ENCODE measurements at places on chromosomes 5 and 9.
A peak's percentile ranks its signal among the peaks of the same experiment; 100 is the strongest.

- no peak for DNase-seq
Measured at GRCh38 chr9:5714501-5715401, 85.8 kb downstream of the RIC1 start.

DNA sequence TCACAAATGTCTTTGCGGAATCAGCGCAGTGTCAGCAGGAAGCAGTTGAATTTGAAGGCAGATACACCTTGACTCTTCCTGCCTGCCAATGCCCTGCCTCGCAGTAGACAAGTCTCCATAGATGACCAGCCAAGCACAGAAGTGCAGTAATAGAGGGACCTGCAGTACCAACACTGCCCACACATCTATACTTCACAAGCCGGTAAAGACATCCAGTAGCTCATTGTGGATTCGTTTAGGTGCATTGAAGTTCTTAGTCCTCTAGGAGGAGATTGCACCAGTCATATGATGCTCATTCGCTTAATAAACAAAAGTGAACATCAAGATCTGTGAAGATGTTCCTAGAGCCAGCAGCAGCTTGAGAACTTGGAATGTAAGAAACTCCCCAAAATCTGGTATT, 7.1 kb upstream of the IFNA2 start:
- DNase-seq: no peak

DNA sequence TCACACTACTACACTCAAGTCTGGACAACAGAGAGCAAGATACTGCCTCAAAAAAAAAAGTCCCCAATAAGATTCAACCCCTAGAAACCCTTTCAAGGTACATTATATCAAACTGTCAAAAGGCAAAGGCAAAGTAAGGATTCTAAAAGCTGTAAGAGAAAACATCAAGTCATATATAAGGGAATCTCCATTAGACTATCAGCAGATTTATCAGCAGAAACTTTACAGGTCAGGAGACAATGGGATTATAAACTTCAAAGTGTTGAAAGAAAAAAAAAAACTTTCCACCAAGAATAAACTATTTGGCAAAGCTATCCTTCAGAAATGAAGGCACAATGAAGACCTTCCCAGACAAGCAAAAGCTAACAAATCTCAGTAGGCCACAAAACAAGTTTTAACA, 63.5 kb upstream of the DMRT1 start:
- no peak for DNase-seq

DNA sequence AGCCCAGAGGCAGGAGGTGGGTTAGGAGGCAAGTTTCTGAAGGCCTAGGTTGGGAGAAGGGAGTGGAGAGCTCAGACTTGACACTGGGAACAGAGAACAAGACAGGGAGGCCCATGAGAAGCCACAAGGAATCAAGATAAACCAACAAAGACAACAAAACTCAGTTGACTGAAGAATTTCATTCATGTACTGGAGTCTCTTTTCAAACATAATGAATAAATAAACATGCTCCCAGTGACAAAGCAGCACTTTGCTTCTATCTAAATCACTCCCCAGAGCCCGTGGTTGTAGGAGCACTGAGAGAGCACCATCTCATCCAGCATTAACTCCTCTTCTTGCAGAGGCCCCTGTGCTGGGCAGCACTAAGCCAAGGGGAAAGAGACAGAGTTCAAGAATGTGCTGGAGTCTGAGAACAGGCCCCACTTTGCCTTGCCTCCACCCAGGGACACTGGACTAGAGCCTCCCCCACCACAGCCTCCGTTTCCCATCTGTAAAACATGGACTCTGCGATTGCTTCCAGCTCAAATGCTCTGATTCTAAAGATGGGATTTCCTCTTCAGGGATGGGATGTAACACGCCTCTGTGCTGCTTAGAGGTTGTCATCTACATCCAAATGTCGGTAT, 282.0 kb downstream of the SPOCK1 start:
- DNase-seq: no peak

GRCh38 chr9:92716557-92716956, 46.6 kb upstream of the IPPK start:
- DNase-seq: no peak

DNA sequence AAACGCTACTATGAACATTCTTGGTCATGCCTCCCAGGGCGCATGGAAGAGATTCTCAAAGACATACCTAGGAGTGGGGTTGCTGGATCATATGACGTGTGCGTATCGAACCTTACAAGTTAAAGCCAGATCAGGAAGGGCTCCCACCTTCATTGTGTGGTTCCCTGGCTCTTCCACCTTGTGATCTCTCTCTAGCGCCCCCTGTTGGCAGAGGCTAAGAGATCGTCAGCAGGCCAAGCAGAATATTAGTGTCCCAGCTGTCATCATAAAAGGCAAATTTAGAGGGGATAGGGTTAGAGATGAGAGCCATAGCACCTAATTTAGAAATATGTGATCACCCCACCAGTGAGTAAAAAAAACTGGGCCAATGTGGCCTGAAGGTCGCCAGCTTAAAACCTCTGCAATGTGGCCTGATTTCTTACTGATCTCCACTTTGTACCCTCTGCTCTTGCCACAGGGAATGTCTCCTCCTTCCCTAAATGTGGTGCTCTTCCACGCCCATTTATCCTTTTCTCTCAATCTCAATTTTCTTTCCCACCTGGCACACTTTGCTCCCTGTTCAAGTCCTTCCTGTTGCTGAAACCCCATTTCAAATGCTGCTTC, 91.7 kb upstream of the SHB start:
- no peak for DNase-seq

GRCh38 chr5:9557696-9558095, 11.8 kb upstream of the SEMA5A start:
- no peak for DNase-seq

GRCh38 chr9:138074516-138074915, 196.9 kb downstream of the CACNA1B start:
- DNase-seq: no peak

- DNase-seq: no peak
Measured at GRCh38 chr9:108374626-108375025, 481.2 kb downstream of the ACTL7B start.

DNA sequence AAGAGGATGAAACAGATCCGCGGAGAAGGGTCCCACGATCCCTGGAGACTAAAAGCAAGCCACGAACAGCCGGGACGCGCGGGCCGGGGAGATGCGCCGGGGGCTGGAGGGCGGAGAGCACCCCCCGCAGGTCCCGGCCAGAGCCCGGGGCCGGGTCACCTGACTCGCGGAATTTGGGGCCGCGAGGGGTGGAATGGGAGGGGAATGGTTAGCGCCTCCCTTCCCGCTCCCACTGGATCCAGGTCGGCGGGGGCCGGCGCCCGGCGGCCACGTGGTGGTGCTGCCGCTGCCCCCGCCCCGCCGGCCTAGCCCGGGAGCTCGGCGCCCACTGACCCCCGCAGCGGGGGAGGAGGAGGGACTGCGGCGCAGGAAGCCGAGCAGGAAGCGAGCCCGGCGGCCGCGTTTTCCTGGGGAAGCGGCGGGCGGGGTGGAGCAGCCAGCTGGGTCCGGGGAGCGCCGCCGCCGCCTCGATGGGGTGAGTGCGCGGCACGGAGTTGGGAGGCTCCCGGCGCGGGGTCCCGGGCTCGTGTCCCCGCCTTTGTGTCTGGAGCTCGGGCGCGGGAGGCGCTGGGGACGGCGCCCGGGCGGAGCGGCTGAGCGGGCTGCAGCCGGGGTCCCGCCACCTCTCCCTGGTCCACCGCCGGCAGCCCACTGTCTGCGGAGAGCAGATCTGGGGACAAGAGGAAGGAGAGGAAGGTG, at the start of gene RAI14:
Gene RAI14 (plus strand): TSS at position 328 of the 699 bp plus-strand sequence. CDS start 30,592 bp downstream, outside the sequence.
- DNase-seq: peak; percentile 80

DNA sequence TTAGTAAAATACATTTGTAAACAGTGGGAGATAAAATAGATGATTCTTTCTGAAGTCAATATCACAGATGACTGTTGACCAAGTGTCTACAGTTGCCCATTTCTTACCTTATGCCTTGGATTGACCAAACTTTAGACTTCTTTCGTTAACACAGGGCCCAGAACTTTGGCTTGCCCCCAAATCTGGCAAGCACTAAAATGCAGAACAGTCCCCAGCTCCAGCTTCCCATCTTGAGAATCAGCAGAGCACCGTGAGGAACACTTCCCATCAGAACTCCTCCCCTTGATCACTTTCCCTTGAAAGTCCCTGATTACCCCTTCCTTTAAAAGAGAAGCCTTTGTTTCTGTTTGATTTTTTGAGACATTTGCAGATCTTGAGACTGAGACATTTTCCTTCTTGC, 1039.9 kb downstream of the TLE1 start:
- DNase-seq: no peak

DNA sequence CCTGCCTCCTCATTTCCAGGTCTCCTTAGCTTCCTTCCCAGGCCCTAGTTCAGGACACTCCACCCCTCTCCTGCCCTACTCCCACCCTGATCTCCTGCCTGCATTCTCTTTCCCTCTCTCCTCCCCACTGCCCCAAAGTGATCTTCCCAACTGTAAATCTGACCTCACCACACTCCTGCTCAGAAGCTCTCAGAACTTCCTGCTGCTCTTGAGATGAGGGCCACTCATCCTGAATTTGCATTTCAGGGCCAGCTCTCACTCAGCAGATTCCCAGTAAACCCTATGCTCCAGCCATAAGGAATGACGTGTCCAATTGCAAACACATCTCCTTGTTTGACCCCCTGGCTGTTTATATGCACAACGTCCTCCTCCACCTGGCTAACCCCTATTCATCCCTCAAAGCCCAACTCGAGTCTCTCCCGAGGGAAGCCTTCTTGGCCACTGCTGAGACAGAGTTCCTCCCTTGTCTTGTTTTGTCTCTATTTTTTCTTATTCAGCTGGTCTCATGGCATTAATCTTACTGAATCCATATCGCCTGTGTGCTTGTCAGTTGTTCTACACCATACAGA, 95.0 kb downstream of the NSG2 start:
- DNase-seq: no peak

- DNase-seq: no peak
Measured at GRCh38 chr9:93813221-93814076, 141.7 kb downstream of the BARX1 start.

- DNase-seq: no peak
Measured at GRCh38 chr5:130976493-130976892, 188.6 kb downstream of the HINT1 start.

GRCh38 chr5:168740092-168740800, 161.1 kb upstream of the PANK3 start:
- no peak for DNase-seq

DNA sequence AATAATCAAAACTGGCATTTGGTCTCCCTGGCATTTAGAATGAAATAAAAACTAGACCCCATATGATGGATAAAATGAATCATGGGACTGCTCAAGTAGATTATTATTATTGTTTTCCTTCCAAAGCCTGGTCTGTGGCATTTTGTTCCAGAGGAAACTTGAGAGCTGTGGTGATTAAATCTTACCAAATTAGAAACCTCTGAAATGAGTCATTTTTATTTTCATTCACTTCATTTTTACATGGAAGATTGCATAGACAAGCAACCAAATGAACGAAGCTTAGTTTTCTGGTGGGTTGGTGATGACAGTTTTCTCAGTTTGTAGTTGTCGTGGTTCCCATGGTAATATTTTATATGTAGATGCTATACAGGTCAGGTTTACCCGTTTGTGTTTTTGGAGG, 23.4 kb downstream of the PAM start:
- DNase-seq: no peak

DNA sequence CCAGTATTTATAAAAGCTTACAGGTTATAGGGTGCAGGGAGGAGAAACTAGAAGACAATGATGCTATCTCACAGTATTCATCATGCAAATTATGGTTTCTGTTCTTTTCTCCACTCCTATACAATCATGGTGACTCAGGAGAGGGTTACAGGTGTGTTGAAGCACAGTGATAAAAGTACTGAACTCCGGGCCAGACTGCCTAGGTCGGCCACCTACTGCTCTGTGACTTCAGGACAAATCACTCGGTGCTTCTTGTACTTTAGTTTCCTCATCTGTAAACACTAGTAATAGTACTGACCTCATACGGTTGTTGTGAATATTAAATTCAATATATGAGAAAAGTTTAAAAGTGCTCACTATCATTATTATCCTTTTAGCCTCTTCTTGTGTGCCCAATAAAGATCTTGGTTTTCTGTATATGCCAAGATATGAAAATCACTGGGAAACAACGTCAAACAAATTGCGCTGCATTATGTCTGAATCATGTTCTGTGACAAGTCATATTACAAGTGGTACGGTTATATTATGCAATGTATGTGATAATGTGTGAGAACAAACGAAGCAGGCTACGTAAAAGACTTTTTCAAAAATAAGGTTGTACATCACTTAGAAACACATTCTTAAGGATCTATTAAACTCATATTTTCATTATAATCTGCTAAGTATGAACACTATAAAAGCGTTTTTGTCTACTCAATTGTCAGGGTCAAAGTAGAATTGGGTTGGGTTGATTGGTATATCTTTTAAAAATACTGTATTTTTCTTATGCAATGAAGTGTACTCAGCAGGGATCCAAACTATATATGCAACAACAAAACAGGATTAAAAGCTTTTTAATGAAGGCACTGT, 153.3 kb downstream of the EFNA5 start:
- DNase-seq: peak; percentile 47

DNA sequence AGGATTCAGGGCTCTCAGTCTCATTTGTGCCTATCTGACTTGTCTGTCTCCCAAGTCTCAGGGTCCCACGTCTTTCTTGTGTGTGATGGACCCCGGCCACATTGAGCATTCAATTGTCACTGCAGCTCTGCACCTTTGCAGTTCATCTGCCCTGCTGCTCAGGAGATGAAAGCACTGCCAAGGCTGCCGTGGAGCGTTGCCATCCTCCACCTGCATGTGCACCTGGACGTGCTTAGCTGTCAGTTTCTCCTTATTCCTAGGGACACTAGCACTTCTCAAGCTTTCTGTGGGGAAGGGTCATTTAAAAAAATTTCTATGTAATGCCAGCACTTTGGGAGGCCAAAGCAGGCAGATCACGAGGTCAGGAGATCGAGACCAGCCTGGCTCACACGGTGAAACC, 22.8 kb upstream of the GFPT2 start:
- DNase-seq: no peak

DNA sequence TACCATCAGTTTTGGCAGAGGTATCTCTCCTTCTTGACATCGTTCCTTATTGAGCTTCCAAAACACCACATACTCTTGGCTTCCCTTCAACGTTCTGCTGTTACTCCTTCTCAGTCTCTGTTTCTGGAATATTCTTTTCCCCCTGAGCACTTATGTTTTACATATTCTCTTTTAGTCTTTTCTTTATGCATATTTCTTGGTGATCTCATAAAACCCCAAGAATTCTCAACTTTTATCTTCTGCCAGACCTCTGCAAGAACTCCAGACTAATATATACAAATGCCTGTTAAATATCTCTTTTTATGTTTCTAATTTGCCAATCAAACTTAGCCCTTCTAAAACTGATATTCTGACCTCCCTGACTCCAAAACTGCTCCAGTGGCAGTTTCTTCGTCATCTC, 453.4 kb upstream of the CTNND2 start:
- DNase-seq: no peak

DNA sequence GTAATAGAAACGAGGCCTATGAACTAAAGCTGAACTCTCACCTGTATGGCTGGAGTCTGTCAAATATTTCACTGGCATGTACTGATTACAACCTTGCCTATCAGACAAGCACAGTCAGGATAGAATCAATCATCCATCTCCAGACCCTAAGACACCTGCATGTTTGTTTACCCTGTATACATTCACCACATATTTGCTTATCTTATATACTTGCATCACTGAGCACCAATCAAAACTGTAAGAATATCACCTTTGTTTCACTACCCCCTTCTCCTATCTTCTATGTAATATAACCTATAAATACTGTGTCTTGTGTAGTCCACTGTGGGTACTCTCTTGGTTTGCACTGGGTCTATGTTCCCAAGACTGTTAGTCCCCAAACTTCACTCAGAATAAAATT, 1085.7 kb downstream of the TAF11L14 start:
- no peak for DNase-seq

GRCh38 chr9:136656795-136657611, 5.7 kb upstream of the EGFL7 start:
- no peak for DNase-seq

- no peak for DNase-seq
Measured at GRCh38 chr9:121620777-121621449, 30.5 kb upstream of the DAB2IP start.

Data from right lung (tissue), 10 donors.